Body of pancreas (tissue), 4 donors: ENCODE measurements at places on chromosomes 12 and 14. TPM values are rescaled to one million over a fixed set of nuclear protein-coding genes. Genes with fewer than 3 reads are reported as not detected.
A peak's percentile ranks its signal among the peaks of the same experiment; 100 is the strongest.

The C14orf119 gene
- 7.0 TPM for total RNA-seq

The MGAT4C gene
- total RNA-seq = under 0.01 TPM

The HOXC4 gene
- total RNA-seq = not detected

DNA sequence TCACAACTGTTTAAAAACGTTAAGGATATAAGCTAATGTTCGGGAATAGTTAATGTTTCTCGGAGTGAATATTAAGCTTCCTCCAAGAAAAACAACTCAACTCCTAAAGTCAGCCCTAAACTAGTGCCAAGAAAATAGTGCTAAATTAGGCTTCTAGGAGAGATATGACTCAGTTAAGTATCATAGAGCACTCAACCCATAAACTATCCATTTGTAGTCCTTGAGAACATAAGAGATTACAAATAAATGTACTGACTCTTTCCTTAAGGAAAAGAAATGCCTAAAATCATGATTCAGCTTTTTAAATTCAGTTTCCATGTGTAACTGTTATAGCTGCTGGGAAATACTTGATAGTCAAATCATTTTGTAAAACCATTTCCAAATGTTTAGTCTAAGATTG is 117.1 kb downstream of the HMGA2 start:
- H3K4me3 ChIP-seq = no peak overlapping the region
- H3K4me1 ChIP-seq = peaks cover 8% of the 10 kb centered on the region
- H3K36me3 ChIP-seq = no peaks in the 10 kb centered on the region
- DNase-seq = no peak
- no peaks in the 10 kb centered on the region for H3K27me3 ChIP-seq
- H3K27ac ChIP-seq = no peak overlapping the region

- H3K27me3 ChIP-seq = no peaks in the 10 kb centered on the region
- no peak overlapping the region for H3K4me3 ChIP-seq
- H3K27ac ChIP-seq = no peak overlapping the region
- H3K36me3 ChIP-seq = peaks cover 3% of the 10 kb centered on the region
- no peak for DNase-seq
- peaks cover 63% of the 10 kb centered on the region for H3K4me1 ChIP-seq
These were observed 7.7 kb downstream of the TNFAIP2 start for GRCh38 chr14:103130965-103131364.

DNA sequence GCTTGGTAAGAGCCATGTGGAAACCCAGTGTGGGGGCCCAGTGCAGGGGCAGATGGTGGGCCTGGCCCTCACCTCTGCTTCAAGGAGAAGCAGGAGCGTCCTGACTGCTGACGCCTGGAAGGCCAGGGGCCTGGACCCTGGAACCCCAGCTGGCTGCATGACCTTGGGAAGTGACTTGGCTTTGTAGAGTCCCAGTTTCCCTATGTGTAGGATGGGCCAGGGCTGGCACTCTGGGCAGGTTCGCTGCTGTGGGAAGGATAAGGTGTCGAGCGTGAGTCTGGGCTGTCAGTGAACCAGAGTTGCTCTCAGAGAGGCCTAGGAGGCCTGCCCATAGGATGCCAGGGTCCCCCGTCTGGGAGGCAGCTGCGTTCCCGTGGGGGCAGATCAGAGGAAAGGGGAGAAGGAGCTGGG is 43.2 kb downstream of the TRAFD1 start:
- DNase-seq = no peak
- H3K27me3 ChIP-seq = no peaks in the 10 kb centered on the region
- H3K27ac ChIP-seq = no peak overlapping the region
- H3K4me1 ChIP-seq = no peaks in the 10 kb centered on the region

GRCh38 chr12:52169886-52170285 is 21.9 kb downstream of the KRT80 start:
- no peaks in the 10 kb centered on the region for H3K27me3 ChIP-seq
- no peak overlapping the region for H3K27ac ChIP-seq
- no peak overlapping the region for H3K4me3 ChIP-seq
- no peak for DNase-seq
- no peaks in the 10 kb centered on the region for H3K36me3 ChIP-seq
- H3K4me1 ChIP-seq = no peaks in the 10 kb centered on the region

DNA sequence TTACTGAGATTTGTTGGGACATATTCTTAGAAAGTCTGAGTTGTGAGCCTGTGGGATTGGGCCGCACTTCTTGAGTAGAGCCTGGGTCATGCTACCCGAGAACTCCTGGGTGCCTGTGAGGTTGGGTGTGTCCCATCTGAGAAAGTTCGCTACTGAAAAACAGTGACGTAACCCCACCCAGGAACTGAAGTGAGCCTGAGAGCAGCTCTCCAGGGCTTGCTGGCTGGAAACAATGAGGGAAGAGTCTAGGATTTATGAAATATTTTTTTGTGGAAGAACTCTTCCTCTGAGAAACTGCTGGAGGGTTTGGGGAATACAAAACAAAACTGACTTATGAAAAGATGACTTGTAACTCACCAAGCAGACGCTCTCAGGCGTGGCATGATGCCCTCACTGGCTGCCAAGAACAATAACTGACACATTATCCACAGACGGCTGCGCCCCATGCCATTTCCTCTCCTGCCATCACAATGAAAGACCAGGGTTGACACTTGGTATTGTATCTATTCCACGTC is 69.2 kb downstream of the RASSF3 start:
- DNase-seq = peak; percentile 38
- no peak overlapping the region for H3K4me3 ChIP-seq
- H3K27ac ChIP-seq = peak overlapping the region; percentile 23
- peaks cover 57% of the 10 kb centered on the region for H3K4me1 ChIP-seq
